ENCODE measurements at places on chromosomes 7 and 10. TPM values are rescaled to one million over a fixed set of nuclear protein-coding genes. Genes with fewer than 3 reads are reported as not detected.

- DNase-seq = no peak
Observed at GRCh38 chr10:59907918-59908807, 1.8 kb upstream of the CCDC6 start.

DNA sequence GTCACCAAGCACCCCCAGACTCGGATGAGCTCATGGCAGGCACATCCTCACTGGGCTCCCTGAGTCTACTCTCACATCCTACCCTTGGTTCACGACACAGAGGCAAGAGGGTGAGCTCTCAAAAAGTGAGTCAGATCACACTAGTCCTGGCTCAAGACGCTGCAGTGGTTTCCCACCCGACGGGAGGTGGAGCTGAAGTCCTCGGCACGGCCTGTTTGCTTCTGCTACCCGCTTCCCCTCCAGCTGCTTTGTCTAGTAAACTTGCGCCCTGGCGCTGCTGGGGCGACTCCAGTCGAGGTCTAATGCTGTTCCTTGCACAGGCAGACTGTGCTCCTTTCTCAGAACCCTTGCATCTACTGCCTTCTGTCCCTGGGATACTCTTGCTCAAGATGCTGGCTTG, 13.5 kb upstream of the SFMBT2 start:
- no peak for DNase-seq

DNA sequence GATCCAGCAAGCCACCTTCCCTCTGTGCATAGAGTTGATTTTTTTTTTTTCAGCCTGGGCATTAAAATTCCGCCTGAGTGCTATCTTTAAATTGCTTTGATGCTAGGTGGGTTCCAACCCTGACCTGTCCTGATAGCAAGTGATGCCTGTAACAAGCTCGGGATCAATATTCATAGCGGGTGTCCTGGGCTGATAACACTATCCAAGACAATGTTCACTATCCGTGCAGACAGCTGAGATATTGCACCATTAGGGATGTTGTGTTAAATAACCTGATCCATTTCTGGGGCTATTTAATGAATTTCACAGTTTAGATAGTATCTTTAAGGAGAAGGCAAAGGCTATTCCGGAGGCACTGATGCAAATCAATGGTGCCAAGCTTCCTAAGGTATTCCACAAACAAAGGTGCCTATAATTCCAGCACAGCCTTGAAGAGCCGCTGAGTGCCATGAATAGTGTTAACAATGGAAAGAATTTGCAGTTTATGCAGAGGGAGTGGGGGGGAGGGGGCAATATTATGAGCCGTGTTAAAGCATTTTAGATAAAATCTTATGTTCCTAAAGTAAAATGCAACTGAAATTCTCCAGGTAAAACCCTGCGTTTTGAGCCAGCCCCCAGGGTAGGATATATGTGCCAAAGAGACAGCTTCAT, 4.2 kb upstream of the NKX1-2 start:
- DNase-seq = no peak

GRCh38 chr10:86650151-86650550, 4.2 kb upstream of the OPN4 start:
- no peak for DNase-seq

GRCh38 chr7:44990109-44991023, 9.6 kb upstream of the CCM2 start:
- no peak for DNase-seq

DNA sequence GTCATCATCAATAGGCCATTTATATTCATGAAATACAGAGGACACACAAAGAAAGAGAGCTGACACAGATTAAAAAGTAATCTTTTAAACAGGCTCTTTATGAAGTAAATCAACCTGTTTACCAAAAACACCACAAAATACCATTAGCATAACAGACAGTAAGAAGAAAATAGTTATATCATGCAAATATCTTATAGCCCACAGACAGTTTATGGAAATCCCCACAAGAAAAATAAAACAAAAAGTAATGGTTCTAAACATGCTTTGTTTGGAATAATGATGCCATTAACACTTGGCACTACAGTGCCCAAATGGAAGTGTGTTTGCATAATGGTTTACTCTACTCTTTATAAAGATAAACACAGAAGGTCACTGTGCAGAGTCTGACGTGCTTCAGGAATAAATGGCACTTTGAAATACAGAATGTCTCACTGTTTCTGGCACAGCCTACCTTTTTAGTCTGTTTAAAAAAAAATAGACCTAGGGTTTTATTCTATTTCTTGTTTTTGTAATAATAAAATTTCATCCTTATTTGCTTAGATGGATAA, 30.1 kb downstream of the SEMA3D start:
- no peak for DNase-seq

GRCh38 chr7:80427218-80427617, 84.6 kb downstream of the GNAT3 start:
- no peak for DNase-seq

DNA sequence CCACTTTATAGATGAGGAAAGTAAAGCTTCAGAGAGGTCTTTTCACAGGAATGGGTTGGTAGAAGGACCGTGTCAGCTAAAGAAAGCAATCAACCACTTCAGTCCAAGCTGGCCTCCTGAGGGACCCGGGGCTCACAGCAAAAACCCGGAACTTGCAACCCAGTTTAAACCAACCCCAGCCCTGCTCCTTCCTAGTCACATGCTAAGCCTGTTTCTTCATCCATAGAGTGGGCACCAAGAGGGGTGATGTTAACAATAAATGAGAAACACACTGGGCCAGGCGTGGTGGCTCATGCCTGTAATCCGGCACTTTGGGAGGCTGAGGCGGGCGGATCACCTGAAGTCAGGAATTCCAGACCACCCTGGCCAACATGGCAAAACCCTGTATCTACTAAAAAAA, 12.1 kb upstream of the NPFFR1 start:
- DNase-seq = no peak

GRCh38 chr7:98978672-98979071, 100.3 kb downstream of the TRRAP start:
- DNase-seq = no peak

DNA sequence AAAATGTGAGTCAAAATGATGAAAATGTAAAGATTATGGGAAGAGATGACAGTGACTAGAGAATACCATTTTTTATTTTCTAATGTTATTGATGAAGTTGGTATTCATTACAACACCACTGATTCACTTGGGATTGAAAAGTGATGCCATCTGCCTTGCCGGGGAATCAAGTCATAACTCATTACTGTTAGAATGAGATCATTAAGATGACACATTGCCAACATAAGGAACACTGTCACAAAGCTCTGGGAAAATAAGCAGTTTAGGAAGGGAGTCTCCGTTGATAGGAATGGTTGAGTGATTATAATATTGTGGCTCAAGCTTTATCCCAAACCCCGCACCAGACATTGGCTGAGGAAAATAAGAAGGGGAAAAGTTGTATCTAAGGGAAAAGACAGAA, 121.5 kb upstream of the PLPP4 start:
- no peak for DNase-seq

GRCh38 chr7:111145472-111145871, 54.5 kb downstream of the LRRN3 start:
- no peak for DNase-seq

IFIT3 gene
- 15.5 TPM for total RNA-seq

USP54 gene
- 14.5 TPM for total RNA-seq

CYP2C19 gene
- total RNA-seq = not detected
